Activated T-cell treated with anti-CD3 and anti-CD28 coated beads, Interleukin-2, amount 50 U/mL, for 1 hour (primary cell): ENCODE measurements at places on chromosomes 7 and 10.

DNA sequence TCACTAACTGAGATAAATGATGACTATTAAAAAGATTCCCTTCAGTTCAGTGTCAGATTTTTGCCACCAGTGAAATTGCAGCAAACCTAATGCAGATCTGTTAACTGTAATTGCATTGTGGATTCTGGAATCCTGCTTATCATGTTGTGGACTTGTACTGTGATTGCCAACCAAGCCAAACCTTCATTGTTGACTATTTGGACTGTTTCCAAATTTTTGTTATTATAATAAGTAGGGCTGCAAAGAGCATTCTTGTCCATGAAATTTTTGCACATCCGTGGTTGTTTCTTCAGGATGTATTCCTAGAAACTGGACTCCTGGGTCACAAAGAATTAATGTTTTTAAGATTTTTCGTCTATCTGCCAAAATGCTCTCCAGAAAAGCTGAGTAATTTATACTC lies 281.6 kb upstream of the ZMIZ1 start:
- DNase-seq: no peak

GRCh38 chr7:158003441-158004122 lies 584.0 kb downstream of the PTPRN2 start:
- DNase-seq: no peak

- no peak for DNase-seq
Observed at GRCh38 chr7:22231806-22232205, 125.1 kb downstream of the RAPGEF5 start.

DNA sequence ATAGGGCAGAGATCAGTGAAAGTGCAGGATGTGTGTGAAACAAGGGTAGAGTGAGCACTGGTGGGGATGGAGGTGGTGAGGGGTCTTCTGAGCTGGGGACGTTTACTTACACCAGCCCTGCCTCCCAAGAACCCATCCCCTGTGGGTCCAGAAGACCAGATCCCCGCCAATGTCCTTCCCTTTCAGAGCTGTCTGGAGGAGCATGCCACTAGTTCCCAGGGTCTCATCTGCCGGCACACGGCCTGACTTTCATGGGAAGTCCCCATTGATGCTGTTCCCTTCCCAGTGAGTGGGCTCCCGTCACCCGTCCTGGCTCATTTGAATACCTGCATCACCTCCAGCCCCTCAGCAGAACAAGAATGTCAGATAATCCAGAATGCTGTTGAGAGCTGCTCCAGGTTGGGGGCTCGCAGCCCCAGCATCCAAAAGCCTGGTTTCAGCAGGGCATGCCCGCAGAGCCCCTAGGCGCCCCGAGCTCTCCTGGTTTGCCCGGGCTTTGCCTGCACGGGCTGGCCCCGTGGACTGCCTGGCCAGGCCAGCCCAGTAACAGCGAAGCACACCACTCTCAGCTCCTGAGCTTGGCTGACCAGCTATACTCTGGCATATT lies 246.7 kb downstream of the MGMT start:
- no peak for DNase-seq

DNA sequence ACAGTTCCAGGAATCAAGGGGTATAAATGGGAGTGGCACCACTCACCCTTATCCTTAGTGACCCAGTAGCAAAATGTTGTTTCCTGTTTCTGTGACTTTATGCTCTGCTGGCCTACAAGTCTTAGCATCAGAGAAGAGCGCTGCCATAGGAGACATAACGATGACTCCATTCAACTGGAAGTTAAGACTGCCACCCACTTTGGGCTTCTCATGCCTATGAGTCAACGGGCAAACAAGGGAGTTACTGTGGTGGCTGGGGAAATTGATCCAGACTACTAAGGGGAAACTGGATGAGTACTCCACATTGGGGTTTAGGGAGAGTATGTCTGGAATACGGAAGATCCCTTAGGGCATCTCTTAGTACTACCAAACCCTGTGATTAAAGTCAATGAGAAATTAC lies 40.6 kb upstream of the PIK3CG start:
- no peak for DNase-seq

GRCh38 chr7:53383131-53383530 lies 347.7 kb downstream of the POM121L12 start:
- no peak for DNase-seq

- DNase-seq: no peak
Observed at GRCh38 chr10:21724687-21725367, 190.8 kb downstream of the MLLT10 start.
